ENCODE measurements at places on chromosomes 4 and X.
A peak's percentile ranks its signal among the peaks of the same experiment; 100 is the strongest.

DNA sequence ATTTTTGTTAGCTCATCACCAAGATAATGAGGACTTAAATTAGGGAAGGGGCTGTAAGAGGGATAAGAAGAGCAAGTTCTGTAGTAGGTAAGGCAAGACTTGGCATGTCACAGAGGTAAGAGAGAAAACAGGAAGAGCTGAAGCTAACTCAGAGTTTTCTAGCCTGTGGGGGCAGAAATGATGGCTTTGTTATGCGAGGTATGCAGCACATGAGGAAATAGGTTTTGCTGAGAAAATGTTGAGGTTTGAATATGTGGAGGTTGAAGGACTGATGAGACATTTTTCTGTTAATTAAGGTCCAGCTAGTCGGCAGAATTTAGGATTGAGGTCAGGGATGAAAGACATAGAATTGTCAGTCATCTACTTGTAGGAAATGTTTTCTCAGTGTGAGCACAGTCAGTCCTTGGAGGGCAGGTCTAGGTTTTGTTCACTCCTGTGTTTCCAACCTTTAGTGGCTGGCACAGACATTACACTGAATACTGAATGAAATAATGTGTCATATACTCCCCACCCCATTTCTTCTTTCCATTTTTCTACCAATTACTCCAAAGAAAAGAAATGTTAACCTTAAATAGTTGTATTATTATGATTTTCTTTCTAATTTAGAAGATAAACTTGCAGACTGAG, 154.0 kb upstream of the AADAT start:
- peak; percentile 24 for DNase-seq

GRCh38 chr4:113012786-113013185, 36.7 kb upstream of the ANK2 start:
- no peak for DNase-seq

GRCh38 chr4:7539659-7540058, 104.9 kb upstream of the PSAPL1 start:
- peak; percentile 9 for DNase-seq

DNA sequence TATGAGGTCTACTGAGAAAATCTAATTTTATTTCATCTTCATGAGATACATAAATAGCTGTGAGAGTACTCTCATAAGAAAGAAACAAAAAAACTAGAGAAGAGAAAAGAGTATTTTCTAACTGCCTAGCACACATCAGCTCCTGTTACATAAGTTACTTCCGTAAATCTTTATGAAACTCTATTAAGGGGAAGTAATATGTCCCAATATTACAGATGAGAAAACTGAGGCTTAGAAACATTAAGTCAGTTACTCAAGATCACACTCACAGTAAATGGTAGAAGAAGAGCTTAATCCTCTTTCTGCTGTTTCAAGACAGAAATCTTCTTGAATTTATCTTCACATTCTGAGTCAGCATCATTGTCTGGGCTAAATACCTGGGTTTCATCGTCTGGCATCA, 164.1 kb downstream of the DTHD1 start:
- DNase-seq = no peak

Data from iris pigment epithelial cell (primary cell).